Bone marrow (tissue), 2 donors: ENCODE measurements at places on chromosomes 4 and X.

DNA sequence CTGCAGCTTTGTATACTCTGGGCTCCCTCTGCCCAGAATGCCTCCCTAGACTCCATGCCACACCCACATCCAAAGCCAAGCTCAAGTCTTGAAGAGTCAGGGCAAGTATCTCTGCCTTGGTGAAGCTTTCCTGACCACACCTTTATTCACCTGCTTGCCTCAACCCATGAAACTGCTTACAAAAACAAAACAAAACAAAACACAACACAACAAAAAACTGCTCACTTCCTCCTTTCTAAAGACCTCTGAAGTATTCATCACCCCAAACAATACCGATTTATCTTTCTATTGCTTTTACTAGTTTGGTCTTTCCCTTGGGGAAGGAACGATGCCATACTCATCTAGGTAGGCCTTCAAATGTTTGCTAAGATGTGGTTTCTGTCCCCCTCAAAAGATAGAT is 45.0 kb downstream of the TMEM165 start:
- DNase-seq = no peak

DNA sequence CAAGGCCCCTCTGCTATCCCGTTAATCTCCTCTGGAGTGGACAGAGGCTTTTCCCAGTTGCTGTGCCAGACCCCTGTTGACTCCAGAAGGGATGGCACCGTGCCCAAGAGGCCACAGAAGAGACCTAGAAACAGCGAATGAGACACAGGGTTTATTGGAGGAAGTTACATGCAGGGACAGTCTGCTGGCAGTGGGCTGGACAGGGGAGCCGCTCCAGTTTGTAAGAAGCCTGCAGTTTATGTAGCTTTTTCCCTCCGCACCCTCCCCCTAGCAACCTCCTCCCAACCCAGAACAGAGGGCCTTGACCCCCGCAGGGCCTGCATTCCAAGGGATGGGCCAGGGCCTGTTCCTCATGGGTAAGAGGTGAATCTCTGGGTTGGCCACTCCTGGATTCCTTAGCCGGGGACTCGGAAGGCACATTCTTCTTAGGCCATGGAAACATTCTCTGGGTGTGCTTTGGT is 216.8 kb upstream of the PSAPL1 start:
- no peak for DNase-seq

- no peak for DNase-seq
Measured at GRCh38 chr4:8939160-8939839, 67.7 kb upstream of the HMX1 start.

DNA sequence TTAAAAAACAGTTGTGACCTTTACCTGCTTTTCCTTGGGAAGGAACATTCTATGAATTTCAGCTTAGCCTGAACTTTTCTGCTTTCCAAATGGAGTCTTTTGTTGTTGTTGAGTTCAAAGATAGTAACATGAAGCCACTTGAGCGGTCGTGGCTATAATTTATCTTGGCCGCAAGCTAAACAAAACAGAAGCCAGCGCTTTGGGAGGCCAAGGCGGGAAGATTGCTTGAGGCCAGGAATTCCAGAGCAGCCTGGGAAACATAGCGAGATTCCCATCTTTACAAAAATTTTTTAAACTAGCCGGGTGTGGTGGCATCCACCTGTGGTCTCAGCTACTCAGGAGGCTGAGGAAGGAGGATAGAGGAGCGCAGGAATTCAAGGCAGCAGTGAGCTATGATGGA is 29.9 kb downstream of the TKTL1 start:
- no peak for DNase-seq

DNA sequence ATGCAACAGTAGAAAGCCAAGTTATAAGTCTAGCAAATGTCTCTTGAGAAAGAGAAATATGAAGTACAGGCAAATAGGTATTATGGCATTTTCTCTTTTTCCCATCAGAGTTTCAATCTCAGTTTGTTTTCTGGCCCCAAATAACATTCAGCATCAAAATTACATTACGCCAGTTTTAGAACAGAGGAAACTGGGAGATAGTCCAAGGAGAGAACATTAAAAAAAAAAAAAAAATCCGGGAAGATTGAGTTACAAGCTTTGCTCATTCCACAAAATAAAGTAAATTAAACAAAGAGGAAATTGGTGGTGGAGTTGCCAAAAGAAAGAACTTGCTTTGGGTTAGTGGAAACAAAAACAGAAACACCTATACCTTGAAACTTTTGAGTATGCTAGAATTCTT is 50.4 kb upstream of the IL13RA2 start:
- DNase-seq = no peak

DNA sequence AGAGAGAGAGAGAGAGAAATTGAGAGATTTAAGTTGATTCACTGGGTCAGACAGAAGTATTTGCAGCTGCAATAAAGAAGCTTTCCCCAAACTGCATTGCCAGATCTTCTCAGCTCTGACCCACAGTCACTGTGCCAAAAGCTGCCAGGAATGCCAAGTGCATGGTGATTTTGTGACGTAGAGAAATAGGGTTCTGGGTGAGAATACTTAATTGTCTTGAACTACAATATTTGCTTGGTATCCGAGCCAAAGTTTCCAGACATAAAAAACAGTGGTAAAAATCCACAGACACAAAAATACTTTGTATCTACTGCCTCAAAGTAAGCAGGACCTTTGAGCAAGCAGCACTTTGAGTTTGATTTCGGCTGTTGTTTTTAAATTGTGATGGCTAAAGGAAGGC is 331.1 kb downstream of the GRID2 start:
- DNase-seq = no peak

- no peak for DNase-seq
Measured at GRCh38 chr4:6769989-6770420, 12.5 kb upstream of the KIAA0232 start.

DNA sequence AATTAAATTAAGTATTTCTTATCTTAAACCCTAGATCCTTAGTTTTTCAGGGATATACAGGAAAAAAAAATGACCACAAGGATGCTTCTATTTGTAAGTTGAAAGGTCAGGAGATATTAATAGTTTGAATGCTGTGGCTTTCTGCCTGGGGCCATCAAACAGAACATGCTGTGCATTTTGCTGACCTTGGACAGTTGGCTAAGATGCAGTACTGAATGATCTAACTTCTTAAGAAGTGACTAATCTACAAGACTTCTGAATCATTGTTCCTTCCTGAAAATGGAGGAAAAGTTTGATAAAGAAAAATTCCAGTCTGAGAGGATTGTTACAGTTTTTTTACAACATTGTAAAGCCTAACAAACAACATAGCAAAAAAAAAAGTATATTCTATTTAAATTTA is 237.8 kb upstream of the JADE1 start:
- no peak for DNase-seq

GRCh38 chrX:47515941-47516665 is 33.1 kb upstream of the ZNF41 start:
- DNase-seq = no peak

DNA sequence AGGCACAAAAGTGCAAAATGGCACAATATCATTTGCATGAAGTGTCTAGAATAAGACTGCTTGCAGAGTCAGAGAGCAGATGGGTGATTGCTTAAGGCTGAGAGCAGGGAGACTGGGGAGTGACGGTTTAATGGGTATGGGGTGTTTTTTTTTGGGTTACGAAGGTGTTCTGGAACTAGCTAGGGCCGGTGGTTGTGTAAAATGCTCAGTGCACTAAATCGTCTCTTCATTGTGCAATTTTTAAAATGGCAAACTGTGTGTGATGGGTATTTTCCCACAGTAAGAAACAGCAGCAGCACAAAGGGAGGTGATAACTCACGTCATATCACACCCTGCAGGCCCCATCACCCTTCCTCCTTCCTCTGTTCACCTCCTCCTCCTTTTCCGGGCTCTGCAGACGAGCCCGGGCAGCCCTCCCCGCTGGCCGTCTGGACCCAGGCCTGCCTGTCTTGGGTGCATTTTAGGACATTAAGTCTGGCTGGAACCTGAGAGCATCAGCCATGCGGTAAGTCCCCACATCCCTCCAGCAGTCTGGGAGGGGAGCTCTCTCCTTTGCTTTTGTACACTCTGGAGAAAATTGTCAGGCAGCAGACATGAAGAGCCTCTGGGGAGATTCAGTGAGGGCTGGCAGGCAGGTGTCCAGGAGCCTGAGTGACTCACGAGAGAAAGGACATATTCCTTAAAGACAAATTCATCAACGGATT is 42.7 kb downstream of the ASMT start:
- no peak for DNase-seq

- DNase-seq = no peak
Measured at GRCh38 chr4:165208741-165209388, 1.5 kb downstream of the KLHL2 start.
